Left hindlimb (tissue), 1 donor: ENCODE measurements at places on chromosomes 6 and 20.

- DNase-seq = no peak
These were observed 284.2 kb downstream of the DOK5 start for GRCh38 chr20:54759589-54759988.

GRCh38 chr6:31287619-31288018 lies 15.7 kb upstream of the HLA-C start:
- DNase-seq = no peak

GRCh38 chr6:80603679-80604078 lies 497.2 kb downstream of the BCKDHB start:
- no peak for DNase-seq

GRCh38 chr6:37452522-37452921 lies 19.5 kb downstream of the CMTR1 start:
- no peak for DNase-seq

- DNase-seq = no peak
These were observed 26.5 kb upstream of the GFOD1 start for GRCh38 chr6:13513626-13514502.

- DNase-seq = no peak
These were observed 4.1 kb upstream of the PAX1 start for GRCh38 chr20:21701171-21701876.

DNA sequence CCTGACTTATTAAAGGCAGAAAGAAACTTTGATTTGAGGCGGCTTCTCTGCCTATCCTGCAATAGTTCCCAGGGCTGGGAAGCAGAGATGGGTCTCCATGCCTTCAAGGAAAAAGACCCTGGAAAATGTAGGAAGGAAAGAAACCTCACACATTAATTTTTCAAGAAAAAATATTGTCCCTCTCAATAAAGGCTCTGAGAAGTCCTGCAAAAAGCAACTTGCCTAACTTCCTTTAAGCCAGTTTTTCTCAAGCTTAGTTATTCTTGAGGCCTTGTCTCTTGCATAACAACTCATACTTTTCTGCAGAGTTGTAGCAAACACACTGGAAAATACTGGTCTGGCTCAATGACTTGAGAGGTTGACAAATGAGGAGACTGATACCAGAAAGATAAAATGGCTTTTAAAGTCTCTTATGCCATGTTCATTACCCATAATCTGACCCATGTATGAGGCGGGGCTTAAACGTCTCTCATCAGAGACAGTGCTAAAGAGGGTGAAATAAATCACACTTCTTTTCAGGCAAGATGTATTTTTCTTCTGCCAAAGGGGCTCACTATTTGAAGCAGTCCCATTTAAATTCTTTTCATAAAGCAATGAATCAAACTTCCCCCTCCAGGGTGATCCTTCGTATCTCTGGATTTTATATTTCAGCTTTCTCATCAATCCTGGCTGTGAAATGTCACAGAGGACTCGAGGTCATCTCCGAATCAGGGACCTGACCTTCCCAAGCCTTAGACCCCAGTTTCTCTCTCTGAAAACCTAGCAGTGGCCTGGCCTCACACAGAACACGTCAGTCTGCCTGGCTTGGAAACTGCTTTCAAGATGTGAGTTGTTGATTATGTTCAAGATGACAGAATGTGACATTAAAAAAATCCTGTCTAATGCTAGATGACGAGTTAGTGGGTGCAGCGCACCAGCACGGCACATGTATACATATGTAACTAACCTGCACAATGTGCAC lies 82.3 kb upstream of the KCNG1 start:
- no peak for DNase-seq

GRCh38 chr20:10347086-10347880 lies 86.7 kb downstream of the MKKS start:
- DNase-seq = no peak

DNA sequence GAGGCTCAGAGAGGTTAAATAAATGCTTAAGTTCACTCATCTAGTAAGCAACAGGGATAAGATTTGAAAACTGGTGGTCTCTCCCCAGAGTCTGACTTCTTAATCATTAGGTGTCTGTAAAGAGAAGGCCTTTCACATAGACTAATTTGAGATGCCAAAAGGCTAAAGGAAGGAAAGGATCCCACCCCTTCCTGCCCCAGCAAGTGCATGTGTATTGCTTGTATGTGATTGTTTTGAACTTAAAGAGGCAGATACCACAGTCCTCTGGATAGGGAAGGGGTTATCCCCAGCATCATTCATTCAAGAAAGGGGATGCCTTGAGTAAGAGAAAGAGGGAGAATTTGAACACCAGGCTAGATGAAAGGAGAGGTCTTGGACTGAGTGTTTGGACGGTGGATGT lies 192.0 kb downstream of the OGFRL1 start:
- DNase-seq = no peak

GRCh38 chr20:46568570-46569129 lies 18.2 kb upstream of the OCSTAMP start:
- DNase-seq = peak; percentile 94

- DNase-seq = no peak
These were observed 350.9 kb upstream of the PRND start for GRCh38 chr20:4370851-4371250.

DNA sequence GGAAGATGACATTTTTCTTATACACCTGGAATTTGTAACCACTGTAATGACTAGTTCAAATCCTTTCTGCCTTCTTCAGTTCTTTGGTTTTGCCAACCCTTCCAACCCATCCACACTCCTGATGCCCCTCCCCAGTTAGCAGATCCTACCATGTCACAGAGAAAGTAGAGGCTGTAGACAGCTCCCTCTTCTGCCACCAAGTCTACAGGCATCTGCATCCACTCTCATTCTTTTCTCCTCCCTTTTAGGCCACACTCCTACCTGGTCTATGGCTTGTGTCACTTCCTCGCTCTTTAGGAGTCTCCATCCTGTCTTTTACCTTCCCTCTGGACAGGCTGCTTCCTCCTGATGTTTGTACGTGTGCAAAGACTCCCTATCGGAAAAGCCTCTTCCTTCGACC lies 13.5 kb upstream of the STK38 start:
- no peak for DNase-seq

DNA sequence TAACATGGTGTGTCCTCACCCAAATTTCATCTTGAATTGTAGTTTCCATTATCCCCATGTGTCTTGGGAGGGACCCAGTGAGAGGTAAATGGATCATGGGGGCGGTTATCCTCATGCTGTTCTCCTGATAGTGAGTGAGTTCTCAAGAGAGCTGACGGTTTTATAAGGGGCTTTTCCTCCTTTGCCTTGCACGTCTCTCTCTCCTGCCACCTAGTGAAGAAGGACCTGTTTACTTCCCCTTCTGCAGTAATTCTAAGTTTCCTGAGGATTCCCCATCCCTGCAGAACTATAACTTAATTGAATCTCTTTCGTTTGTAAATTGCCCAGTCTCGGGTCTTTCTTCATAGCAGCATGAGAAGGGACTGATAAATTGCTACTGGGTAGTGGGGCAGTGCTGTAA lies 789.3 kb downstream of the FRK start:
- DNase-seq = no peak

- DNase-seq = no peak
These were observed 151.2 kb downstream of the ELOVL4 start for GRCh38 chr6:79796197-79796596.

DNA sequence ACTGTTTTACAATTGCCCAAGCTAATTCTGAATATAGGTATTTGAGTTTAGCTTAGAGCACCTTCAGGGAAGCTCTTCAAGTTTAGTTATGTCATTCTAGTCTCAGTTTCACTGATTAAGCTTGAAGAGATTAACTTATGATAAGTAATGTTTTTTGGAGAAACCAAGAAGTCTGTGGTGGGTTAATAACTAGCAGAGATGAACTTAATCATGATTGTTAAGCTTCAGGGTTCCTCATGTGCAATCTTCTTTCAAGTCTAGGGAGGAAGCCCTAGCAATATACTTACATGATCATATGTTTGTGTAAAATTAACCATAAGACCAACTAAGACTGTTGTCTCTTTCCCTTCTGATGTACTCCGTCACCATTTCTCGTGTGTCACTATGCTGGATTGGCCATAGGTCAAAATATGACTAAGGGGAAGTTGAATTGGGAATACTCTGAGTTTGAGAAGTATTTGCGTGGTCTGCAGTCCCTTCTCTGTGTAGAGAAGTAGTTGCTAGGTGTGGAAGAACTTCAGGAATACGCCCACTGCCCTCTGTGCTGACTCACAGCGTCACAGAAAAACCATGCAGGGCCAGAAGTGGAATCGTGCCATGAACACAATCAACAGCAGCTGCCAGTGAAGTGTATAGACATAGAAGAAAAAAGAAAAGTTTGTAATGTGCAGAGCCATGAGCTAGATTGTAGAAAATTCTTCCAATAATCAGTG lies 88.3 kb downstream of the SH3BGRL2 start:
- DNase-seq = no peak

GRCh38 chr6:144335914-144336313 lies 50.8 kb downstream of the UTRN start:
- no peak for DNase-seq

GRCh38 chr6:21965016-21965415 lies 331.8 kb downstream of the PRL start:
- no peak for DNase-seq

DNA sequence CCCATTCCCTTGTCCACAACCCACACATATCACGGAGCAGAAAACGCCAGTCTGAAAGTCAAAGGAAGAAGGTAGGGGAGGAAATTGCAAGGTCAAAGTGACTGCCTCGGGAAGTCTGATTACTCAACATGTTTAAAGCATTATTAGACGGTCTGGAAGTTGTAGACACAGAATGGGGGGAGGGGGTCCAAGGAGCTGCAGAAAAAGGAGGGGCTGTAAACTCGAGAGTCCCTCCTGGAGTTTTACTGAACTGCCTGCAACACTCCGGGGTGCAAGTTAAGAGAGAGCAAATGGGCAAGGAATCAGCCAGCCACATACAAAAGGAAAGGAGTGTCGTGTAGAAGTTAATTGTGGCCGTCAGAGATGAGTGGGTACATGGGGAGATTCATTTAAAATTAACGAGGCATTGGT lies 417.7 kb upstream of the JARID2 start:
- no peak for DNase-seq

GRCh38 chr6:54094786-54095185 lies 16.5 kb upstream of the MLIP start:
- DNase-seq = no peak

- no peak for DNase-seq
These were observed 224.8 kb upstream of the MAP3K7 start for GRCh38 chr6:90811596-90812226.

DNA sequence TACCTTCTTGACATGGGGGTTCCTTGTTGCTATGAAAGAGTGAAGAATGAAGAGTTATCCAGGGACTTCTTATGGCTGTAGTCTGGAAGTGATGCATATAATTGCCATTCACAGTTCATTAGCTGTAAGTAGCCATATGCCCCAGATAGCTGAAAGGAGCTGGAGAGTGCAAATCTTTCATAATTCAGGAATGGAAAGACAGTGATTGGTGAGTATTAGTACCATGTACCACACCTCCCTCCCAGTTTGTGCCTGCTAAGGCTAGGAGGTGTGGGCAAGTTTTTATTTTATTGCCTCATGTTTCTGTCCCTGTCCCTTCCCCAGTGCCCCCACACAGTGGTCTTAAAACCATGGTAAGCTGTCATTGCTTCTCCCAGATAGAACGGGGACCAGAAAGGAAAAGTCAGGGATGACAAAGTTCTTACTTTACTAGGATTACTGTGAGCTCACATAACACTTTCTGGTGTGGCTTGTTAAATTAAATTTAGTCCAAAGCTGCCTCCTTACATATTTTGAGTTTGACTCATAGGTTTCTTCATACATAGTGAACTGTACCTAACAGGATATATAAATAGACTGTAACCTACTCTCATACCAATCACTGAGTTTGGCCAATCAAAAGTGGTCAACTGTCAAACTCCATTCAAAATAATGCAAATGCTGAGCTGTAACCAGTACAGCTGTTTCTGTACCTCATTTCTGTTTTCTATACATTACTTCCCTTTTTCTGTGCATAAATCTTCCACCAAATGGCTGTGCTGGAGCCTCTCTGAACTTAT lies 119.4 kb downstream of the RFPL4B start:
- DNase-seq = no peak

DNA sequence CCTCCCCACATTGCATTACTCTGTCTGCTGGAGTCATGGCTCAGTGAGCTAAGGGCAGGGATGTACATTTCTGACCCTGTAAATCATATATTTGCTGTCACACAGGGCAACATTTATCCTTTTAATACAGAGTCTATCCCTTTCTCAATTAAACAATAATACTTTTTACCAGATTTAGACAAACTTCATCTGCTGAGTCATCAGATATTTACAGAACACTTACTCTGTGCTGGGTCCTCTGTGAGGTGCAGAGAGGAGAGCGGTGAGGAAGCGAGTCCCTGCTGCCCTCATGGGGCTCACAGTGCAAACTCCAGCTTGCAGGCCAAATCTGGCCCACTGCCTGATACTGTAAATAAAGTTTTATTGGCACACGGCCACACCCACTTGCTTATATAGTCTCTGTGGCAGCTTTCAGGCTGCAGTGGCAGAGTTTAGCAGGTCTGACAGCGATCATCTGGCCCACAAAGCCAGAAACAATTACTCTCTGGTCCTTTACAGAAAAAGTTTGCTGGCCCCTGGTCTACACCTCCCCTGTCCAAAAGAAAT lies 144.5 kb downstream of the CDH26 start:
- DNase-seq = no peak

DNA sequence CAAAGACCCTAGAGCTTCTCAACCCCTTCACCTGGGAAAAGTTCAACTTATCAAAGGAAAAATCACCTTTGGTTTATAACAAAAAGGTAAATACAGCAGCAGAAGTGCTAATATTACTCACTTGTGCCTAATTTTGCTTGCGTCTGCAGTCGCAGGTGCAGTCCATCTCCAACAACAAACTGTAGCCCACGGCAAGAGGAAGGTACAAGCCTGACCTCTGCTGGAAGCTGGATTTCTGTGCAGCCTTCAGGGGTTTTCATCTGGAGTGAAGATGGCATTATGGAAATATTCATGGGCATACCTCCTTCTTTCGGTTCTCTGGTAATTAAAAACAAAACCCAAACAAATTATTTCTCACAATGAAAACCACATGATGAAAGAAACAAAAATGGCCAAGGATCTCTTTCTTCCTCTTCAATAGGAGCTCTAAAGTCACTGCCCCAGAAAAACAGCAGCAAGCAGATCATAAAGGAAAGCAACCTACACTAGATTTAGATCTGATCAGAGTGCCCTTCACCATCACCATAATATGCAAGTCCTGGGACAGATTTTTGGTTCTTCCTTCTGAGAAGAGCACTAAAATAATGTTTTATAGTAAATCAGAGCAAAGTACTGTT lies 7.8 kb downstream of the UBE3D start:
- peak; percentile 44 for DNase-seq

DNA sequence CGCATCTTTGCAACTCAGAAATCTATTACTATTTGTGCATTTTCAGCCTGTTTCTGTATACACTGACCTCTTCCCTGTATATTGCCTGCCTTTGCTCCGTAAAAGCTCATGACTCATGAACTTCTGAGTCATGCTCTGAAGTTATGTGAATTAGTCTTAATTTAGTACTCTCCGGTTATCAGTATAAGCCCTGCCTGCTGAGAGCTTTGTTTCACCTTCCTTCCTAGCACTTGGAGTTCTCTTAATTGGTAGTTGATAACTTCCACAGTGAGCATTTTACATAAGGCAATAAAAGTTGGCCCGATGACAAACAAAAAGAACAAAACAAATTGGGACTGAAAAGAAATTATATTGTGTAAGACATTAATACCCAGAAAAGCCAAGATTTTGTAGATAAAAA lies 231.4 kb downstream of the GJA1 start:
- DNase-seq = no peak
